CD4-positive, alpha-beta T cell treated with Interferon alpha-2 for 1 hour (primary cell): ENCODE measurements at places on chromosomes 2 and 18.

GRCh38 chr2:1678609-1679008 lies 65.7 kb downstream of the PXDN start:
- no peak for DNase-seq

DNA sequence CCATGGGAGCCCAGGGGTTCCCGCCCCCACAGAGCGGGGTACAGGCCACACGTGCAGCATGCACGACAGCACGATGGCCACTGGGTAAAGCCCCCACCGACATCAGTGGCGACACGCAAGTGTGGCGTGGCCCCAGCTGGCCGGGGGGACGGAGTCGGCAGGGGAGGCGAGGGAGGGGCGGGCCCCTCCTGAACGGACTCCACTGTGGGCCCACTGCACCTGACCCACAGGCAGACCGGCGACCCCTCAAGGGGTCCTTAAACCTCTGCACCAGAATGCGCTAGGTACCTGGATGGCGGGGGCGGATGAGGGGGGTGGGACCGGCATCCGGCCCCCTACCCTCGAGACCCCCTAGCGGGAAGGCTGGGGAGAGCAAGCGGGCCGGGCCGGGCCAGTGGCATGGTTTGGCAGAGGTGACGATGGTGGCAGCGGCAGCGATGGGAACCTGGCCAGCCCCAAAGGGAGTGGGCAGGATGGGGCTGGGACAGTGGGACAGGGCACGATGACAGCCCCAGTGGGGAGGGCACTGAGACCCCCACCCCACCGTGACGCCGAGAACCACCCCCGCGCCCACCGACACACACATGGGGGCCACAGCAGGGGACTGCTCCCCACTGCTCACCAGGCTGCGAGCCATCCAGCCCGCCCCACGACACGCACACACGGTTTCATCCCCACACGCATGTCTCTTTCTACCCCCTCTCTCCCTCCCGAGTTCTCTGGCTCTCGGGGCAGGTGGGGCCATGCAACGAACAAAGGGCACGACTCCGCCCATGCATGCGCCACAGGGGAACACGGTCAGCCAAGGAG lies 91.9 kb upstream of the ANKRD30BL start:
- DNase-seq, result no peak

DNA sequence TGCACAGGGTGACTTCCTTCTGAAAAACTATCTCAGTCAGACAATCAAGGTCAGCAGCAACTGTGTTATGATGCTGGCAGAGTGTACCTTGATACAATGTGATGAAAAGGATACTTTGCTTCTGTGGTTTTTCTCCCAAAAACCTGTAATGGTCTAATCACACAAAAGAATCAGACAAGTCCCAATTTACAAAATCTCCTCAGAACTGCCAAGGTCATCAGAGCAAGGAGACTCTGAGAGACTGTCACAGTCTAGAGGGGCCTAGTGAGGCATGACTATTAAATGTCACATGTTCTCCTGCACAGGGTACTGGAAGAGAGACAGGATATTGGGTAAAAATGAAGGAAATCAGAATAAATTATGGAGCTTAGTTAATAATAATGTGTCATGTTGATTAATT lies 185.4 kb downstream of the ST6GAL2 start:
- no peak for DNase-seq

GRCh38 chr2:149219856-149220255 lies 110.5 kb upstream of the LYPD6 start:
- DNase-seq, result no peak

DNA sequence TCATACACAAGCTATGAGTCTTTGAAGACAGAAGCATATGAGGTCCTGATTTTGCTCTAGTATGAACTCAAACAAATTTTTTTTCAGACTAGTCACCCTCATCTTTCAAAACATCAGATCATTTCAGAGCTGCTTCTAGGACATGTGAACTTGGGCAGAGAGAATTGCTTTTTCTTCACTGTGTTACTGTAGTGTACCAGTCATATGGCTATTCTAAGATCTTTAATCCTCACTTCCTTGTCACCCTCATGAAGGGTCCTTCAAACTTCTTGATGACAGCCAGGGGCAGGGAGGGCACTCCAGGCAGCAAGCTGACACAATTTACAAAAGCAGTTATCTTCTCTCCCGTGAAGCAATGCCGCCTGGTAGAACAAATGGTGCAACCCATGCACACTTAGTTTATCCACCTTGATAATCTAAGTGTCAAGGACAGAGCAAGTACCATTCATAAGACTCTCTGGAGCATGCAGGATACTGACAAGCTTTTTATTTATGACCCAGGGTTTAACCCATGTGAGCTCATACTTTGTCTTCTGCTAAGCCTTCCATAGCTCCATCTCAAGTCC lies 200.6 kb downstream of the DPP10 start:
- DNase-seq, result no peak

DNA sequence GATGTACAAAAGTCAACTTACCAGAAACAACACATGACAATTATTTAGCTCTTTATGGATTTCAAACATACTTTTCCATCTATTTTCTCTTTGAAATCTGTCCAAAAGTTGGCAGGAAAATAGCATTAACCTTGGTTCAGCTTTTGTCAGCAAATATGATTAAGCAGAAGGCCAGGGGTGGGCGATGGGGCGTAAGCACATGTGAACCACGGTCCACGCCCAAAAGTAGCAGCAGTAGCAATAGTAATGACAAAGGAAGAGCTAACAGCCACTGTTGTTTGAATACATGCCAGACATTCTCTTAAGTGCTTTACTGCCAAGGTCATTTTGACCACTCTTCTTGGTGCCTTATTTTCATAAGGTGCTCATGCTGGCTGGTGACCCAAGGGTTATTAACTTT lies 73.5 kb downstream of the ANTXR1 start:
- no peak for DNase-seq

- DNase-seq, result no peak
Measured at GRCh38 chr2:236658974-236659757, 89.5 kb downstream of the ACKR3 start.

DNA sequence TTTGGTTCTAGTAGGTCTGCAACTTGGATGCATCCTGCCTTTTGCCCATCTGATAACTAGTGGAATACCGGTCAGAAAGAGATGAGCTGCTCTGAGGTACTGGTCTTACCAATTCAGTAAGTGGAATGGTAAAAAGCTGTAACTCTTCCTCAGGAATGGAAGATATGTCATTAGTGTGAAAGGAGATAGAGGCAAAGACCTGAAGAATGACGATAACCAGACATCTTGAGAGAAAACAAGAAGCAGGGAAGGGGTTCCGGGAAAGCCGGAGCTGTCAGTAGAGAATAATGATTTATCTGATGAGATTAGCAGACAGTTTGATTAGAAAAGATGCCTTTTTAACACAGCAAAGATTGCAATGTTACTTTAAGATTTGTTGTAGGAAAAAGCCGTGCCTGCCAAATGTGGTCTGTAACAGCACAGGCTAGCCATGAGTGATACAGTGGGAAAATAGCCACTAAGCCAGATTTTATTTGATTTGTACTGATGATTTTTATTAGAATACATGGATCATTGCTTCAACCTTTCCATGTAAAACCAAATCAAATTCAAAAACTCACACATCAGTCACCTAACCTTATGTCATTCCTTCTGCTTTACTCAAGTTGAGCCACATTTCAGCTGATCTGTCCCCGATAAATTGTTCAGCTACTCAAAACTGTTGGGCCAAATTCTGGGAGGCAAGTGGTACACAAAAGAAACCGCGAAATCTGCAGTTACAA lies 110.0 kb downstream of the TCF4 start:
- DNase-seq, result peak; percentile 6

- no peak for DNase-seq
Measured at GRCh38 chr2:56889738-56890137, 705.9 kb downstream of the CCDC85A start.

DNA sequence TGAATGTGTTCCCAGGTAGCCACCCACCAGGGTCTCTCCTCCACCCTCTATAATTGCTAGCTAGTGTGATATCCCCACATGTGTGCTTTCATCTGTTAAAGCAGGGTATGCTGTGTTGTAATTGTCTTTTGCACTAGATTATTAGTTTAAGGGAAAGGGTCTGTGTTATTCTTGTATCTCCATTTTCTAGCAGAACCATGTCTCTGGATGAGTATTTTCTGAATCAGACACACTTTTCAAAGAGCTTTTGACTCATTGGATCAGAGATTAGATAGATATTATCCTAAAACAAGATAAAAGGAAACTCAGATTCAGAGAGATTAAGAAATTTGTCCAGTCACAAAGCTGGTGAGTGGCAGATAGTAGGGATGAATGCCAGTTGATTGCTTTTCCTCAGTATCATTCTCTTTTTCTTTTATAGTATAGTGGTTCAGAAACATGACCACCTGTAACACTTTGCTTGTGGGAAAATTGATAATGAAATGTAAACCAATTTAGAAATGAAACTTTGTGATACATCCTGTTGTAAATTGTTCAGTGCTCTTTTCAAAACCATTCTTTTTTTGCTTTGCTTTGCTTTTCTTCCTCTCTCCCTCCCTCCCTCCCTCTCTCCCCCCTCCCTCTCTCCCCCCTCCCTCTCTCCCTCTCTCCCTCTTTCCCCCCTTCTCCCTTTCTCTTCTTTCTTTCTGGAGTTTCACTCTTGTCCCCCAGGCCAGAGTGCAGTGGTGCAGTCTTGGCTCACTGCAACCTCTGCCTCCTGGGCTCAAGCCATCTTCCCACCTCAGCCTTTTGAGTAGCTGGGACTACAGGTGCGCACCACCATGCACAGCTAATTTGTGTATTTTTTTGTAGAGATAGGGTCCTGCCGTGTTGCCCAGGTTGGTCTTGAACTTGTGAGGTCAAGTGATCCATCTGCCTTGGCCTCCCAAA lies 7.4 kb downstream of the MIB1 start:
- no peak for DNase-seq

DNA sequence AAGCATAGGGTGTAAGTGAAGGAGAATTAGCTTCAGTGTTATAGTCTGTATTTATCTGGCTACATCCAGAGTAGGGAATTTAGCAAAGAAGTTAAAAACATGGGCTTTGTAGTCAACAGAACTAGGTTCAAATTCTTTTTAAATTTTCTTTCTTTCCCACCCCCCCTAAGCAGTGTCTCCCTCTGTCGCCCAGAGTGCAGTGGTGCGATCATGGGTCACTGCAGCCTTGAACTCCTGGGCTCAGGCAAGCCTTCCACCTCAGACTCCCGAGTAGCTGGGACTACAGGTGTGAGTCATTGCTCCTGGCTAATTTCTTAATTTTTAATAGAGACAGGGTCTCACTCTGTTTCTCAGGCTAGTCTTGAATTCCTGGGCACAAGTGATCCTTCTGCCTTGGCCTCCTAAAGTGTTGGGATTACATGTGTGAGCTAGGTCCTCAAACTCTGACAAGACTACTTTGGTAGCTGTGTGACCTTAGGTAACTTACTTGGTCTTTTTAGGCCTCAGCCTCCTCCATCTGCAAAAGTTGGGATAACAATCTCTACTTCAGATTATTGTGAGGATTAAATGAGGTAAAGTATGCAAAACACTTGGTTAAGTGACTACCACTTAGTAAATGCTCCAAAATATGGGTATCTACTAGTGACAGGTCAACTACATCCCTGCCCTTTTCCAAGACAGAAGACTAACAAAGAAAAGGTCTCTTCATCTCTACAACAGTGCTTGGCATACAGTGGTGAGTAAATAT lies 17.8 kb downstream of the DOK1 start:
- no peak for DNase-seq

GRCh38 chr2:36949845-36950244 lies 16.5 kb downstream of the STRN start:
- DNase-seq, result no peak

DNA sequence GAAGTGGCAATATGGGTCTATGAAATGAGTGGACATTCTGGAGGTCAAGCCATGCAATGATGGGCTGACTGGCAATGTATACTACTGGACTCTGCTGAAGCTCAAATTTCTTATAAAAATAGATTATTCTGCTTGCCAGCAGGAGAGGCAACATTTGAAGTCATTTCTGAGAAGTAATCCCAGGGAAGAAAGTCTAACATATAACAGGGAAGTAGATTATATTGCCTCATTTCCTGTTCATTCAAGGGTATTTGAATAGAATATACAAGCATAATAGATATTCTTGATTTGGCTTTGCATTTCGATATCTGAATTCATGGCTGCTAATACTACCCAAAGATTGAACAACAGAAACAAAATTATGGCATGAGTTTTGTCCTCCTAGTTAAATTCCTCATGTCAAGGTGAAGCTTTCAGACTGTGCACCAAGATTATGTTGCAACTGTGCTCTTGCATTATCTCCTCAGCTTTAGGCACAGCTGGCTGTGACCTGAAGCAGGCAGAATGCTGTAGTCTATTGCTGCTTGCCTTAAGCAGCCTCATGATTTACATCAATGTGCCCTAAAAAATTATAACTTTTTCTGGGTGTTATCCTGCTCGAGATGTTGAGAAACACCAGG lies 13.3 kb upstream of the TMX3 start:
- no peak for DNase-seq

- no peak for DNase-seq
Measured at GRCh38 chr2:223725986-223726970, 111.1 kb downstream of the AP1S3 start.

- DNase-seq, result no peak
Measured at GRCh38 chr2:65159261-65159660, 29.4 kb upstream of the RAB1A start.

DNA sequence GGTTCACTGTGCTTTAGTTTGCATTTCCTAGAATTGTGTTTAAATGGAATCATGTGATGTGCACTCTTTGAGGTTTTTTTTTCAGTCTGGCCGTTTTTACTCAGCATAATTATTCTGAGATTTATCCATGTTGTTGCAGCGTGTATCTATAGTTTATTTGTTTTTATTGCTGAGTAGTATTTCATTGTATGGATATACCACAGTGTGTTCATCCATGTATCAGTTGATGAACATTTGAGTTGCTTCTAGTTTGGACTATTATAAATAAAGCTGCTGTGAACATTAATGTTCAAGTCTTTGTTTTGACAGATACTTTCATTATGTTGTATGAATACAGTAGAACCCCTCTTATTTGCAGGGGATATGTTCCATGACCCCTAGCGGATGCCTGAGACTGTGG lies 39.1 kb downstream of the TRAF3IP1 start:
- DNase-seq, result no peak

GRCh38 chr2:16948053-16948452 lies 282.4 kb upstream of the CYRIA start:
- DNase-seq, result no peak

GRCh38 chr2:171894612-171894947 lies 536 bp upstream of the SLC25A12 start:
- DNase-seq, result no peak

DNA sequence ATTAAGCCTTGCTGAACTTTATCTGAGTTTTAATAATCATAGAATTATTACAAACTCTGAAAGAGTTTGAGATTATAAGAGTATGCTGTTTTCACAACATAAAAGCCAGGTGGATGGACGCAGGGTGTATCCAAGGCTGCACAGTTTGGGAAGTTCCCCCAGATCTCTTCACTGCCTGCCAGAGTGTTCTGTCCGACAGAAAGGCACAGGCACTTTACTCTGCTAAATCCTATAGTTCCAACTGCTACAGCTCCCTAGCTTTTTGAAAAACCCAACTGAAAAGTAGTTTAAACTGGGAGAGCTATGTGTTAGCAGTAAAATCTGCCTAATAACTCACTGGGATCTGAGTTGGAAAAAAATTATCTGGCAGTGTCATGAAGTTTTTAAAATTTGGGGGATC lies 38.0 kb downstream of the MFSD6 start:
- no peak for DNase-seq

- no peak for DNase-seq
Measured at GRCh38 chr2:19021721-19022120, 336.7 kb downstream of the OSR1 start.
